Hematopoietic multipotent progenitor cell treated with erythropoietin and hydrocortisone succinate and interleukin-3 and kit ligand, for 8 days (in vitro differentiated cells): ENCODE measurements at places on chromosomes 13 and 19.

DNA sequence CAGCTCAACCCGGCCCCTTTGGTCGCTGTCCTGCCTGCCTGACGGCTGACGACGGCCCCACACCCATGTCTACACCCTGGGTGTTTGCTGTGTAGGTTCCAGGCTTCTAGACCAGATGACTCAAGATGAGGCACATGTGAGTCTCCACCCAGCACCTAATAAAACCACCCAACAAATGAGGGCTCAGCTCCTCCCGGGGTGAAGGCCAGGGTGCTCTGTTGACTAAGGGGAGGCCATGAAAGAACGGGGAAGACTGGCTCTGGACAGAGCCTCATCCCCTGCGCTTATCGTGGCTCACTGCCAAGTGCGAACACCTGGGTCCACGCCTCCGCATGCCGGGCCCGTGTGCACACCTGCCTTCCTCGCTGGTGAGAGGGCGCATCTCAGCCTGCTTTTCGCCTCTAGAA lies 39.6 kb downstream of the COL4A2 start:
- no peak for DNase-seq

DNA sequence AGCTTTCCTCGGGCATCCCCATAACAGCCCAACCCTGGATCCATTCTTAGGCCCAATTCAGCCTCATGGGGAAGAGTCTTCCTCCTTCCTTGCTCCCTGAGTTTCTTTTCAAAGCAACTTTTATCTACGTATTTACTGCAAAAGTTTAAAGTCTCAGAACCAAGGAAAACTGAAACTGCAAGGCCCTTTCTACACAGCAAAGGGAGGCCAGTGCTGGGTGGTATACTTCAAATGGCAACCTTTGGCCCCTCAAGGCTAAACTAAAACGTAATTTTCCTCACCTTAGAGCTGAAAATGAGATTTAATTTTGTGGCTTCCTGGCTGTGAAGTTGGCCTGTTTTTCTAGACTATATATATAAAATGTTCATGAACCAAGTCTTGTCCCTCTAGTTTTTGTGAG lies 5.6 kb downstream of the CDX2 start:
- DNase-seq: no peak

GRCh38 chr19:16520986-16521624 lies 21.1 kb downstream of the CHERP start:
- DNase-seq: no peak

DNA sequence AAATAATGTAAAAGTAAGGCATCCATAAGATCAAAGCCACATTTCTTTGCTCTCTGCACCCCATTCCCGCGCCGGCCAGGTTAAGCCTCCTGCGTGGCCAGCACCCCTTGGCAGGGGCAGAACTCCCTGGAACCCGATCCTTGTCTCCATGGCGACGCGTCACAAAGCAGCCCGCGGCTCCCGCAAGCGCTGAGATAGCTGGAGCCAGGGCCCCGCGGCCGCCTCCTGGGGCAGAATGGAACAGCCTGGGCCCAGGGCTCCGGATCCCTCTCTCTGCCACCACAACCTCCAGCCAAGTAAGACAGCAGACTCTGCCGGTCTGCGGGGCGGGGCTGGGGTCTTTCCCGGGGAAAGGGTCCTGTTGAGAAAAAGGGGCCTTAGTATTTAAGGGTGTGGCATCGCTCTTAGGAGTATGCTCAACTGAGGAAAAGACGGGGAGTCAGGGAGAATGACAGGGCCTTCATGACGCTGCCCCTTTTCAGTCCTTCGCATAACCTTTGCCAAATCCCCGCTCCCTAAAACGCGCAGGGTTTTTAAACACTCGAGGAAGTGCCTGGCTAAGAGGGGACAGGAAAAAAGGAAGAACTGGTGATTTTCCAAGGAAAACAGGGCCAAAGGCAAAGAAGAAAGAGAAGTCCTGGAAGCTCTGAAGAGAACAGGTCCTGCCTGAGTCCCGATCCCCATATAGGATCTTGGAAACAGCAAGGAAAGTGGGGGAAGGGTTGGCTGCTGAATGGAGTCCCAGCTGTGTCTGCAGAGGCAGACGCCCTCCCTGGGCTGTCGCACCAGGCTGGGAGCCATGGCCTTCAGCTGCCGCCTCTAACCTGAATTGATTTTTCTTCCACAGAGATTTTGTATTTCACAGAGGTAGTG lies at the start of gene TEX26:
TSS of gene TEX26 (plus strand) at position 176 of the 873 bp plus-strand sequence. CDS start at position 236, 60 bp downstream.
- no peak for DNase-seq

DNA sequence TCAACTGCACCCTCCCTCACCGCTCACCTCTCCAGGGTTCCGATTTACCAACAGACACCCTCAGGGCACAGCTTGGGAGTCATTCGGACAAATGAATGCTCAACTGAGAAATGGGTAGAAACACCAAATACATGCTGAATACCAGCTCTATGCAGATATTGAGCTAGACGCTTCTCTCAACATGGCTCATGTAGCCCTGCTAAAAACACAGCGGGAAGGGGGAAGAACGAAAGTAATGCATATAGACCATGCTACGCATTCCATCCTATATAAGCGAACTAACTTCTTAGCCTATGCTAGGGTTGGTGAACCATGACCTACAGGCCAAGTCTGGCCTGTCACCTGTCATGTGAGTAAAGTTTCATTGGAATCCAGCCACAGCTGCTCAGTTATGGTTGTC lies 304.0 kb downstream of the UQCRFS1 start:
- no peak for DNase-seq

DNA sequence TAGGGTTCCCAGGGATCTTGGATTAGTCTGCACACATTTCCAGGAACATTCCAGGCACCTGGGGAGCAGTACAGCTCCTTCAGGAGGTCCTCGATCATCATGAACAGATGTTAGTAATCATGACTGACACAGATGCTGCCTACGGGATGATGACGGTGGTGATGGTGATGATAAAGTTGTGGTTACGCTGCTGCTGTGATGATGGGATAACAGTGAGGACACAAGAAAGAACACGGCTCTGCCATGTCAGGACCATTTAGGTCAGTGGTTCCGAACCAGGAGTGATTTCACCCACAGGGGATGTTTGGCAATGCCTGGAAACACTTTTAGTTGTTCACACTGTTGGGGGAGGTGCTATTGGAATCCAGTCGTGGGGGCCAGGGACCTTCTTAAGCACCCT lies 1193.0 kb downstream of the UQCRFS1 start:
- DNase-seq: no peak

DNA sequence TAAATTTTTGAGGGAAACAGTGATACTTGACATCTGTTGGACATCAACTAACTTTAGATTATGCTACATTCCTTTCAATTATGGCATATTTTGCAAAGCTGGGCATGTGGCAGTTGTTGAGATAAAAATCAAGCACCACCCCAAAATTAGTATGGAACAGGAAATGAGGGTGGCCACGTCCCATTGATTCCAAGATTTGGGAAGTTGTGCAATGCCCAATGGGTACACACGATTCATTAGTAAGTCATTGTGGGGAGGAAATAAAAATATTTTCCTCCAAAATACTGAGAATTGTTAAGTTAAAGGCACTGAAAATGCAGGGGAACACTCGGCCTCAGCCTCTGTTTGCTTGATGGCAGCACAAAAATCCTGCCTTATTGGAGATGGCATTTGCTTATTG lies 7.6 kb downstream of the ERICH6B start:
- DNase-seq: no peak

DNA sequence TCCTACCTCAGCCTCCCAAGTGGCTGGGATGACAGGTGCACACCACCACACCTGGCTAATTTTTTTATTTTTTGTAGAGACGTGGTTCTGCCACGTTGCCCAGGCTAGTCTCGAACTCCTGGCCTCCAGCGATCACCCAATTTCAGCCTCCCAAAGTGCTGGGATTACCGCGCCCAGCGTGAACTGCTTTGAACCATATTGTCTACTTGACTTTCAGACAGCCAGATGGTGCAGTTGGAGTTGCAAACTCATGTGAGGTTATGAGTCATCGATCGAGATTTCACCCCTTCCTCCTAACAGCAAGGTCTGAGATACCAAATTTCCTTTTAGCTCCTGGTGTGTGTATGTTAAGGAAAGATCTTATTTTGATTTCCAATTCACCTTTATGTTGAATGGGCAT lies 2.7 kb downstream of the SLC27A1 start:
- DNase-seq: peak; percentile 51

- peak; percentile 25 for DNase-seq
Observed at GRCh38 chr19:16895467-16896145, 6.8 kb downstream of the F2RL3 start.

- DNase-seq: no peak
Observed at GRCh38 chr13:106104281-106104901, 431.1 kb downstream of the EFNB2 start.

- no peak for DNase-seq
Observed at GRCh38 chr19:14189415-14189814, 16.6 kb downstream of the ADGRL1 start.

GRCh38 chr19:9932835-9933234 lies 3.5 kb downstream of the OLFM2 start:
- no peak for DNase-seq

DNA sequence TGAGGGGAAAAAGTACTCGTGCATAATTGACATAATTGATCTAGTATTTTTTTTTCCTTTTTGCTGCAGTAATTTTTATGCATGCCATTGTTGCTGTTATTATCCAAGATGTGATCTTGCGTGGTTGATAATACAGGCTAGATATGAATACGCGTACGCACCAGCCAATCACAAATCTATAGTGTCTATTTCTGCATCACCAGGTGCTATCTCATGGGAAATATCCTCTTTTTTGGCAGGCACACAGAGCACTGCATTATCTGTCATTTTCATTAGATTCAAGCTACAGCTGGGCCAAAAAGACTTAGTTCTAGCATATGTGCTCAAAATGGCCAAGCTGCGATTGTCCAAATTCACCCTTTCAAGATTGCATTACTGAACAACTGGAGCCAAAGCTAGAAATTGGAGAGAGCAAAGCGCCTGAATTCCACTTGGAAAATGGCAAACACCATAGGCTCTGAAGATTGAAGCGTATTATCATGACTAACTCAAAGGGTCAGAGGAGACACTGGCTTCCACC lies 181.1 kb downstream of the TSHZ3 start:
- no peak for DNase-seq

DNA sequence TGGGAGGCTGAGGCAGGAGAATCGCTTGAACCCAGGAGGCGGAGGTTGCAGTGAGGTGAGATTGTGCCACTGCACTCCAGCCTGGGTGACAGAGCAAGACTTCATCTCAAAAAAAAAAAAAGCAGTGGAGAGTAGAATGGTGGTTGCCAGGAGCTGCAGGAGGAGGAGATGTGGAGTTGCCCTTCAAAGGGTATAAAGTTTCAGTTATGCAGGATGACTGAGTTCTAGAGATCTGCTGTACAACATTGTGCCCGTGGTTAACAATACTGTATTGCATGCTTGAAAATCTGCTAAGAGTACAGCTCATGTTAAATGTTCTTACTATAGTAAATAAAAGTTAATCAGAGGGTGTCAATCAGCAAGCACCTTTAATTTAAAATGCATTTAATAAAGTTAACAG lies 28.4 kb upstream of the LATS2 start:
- DNase-seq: no peak

- no peak for DNase-seq
Observed at GRCh38 chr19:22526661-22527272, 104.6 kb upstream of the ZNF98 start.

DNA sequence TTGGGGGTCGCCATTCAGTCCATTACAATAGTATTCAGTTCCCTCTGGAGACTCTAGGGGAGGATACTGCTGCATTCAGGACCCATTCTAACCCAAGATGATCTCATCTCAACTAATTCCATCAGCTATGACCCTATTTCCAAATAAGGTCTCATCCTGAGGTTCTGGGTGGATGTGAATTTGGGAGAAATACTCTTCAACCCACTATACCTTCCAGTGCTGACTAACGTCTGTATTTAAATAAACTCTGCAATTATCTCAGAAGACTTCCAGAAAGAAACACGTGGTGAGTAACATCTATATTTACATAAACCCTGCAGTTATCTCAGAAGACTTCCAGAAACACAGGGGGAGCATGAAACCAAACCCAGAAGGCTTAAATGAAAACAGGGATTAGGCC lies 1300.7 kb downstream of the PCDH9 start:
- no peak for DNase-seq

- no peak for DNase-seq
Observed at GRCh38 chr13:108779308-108779707, 149.9 kb downstream of the MYO16 start.

DNA sequence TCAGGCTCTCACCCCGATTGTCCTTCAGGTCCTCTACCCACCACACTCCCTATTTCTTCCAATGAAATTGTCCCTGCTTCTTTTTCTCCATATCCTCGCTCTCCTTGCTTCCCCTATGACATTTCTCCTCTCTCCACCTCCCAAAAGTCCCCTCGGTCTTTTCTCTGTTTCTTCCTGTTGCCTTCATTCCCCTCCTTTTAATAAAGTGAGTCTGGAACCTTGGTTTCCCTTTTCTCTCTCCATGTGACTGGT lies 676 bp upstream of the ZNF574 start:
- no peak for DNase-seq

DNA sequence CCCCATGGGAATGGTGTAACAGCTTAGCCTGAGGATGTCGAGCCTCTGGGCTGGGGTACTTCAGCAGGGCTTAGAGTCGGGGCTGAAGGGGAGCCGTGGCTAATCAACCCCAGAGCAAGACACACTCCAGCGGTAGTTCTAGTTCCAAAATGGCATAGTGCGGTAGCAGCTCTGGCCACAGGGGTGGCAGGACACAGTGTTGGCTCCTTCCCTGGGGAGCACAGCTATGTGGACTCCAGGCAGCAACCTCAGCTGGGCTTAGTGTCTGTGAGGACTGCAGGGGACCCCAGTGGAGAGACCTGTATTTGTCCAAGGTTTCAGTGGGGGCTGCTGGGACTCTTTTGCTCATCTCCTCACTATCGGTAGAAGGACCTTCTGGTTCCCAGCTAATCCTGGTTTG lies 70.8 kb upstream of the PCDH20 start:
- DNase-seq: no peak

DNA sequence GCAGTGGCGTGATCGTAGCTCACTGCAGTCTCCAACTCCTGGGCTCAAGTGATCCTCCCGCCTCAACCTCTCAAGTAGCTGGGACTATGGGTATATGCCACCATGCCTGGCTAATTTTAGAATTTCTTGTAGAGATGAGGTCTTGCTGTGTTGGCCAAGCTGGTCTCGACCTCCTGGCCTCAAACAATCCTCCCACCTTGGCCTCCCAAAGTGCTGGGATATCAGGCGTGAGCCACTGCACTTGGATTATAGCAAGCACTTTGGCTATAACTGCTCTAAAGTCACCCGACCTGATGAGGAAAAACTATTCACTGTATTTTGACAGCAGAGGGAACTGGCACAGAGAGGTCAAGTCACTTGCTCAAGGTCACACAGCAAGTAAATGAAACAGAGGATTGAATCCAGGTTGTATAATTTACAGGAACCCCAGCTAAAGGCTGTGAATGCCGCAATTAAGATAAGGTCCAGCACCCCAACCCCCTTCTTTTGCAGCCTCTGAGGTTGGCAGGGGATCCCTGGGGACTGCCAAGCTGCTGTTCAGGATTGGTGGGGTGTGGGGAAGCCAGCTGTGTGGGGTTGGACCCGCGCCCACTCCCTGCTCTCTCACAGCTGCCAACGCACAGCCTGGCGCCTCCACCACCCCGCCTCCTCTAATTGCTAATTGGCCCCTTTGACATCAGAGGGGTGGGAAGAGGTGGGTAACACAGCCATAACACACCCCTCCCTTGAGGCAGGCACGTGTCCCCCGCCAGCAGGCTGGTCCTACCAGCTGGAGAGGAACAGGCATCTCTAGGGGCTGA lies 6.0 kb downstream of the TMIGD2 start:
- DNase-seq: peak; percentile 39

GRCh38 chr19:42360787-42361544 lies 29.1 kb downstream of the CNFN start:
- no peak for DNase-seq

- no peak for DNase-seq
Observed at GRCh38 chr19:10815969-10816644, 19.9 kb downstream of the TMED1 start.
